ENCODE measurements at places on chromosomes 2 and 18.

DNA sequence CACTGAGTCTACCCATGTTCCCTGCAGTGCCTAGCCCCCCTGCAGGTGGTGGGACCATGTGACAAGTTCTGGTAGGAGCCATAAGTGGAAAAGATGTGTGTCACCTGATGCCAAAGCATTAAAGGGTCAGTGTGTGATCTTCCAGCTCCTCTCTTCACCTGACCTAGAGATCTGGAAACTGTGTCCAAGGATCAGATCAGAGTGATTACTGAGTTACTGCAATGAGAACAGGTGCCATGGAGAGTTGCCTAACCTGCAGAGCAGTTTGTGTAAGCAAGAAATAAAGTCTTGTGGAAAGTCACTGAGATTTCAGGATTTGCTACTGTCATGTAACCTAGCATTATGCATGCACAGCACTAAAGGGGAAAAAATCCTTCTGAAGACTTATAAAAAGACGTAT, 90.6 kb downstream of the ACVR1C start:
- no peak for DNase-seq

- no peak for DNase-seq
Measured at GRCh38 chr2:219542931-219543595, 546 bp downstream of the CHPF start.

DNA sequence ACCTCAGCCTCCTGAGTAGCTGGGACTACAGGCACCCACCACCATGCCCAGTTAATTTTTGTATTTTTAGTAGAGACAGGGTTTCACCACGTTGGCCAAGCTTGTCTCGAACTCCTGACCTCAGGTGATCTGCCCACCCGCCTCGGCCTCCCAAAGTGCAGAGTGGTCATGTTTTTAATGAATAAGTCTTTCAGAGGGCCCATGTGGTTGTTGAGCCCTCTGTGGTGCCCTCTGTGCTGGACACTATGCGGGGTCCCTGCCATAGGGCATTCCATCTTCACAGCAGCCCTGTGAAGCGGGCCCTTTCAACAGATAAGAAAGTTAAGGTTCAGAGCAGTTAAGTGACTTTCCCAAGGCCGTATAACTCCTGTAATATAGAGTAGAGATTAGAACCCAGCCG, 25.9 kb downstream of the MYO7B start:
- DNase-seq = no peak

GRCh38 chr2:139918982-139919381, 1138.8 kb upstream of the NXPH2 start:
- no peak for DNase-seq

GRCh38 chr2:33796511-33796910, 197.4 kb upstream of the FAM98A start:
- DNase-seq = no peak

DNA sequence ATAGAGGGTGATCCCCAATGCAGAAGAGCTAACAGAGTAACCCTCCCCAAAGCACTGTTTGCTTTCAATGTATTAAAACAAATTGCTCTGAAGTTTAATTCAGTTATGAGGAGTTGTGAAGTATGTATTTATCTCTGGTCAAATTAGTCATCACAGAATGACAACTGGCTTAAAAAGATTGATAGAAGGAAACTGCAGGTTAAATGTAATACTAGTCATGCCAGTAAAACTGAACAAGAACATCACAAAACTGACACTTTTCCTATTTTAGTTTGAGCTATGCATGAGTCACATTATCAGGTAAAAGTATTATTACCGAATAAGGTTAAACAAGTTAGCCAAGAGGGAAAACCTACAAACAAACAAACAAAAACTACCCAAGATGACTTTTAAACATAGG, 99.0 kb upstream of the ACVR1C start:
- DNase-seq = no peak

- no peak for DNase-seq
Measured at GRCh38 chr2:71069376-71069775, 928 bp downstream of the NAGK start.

DNA sequence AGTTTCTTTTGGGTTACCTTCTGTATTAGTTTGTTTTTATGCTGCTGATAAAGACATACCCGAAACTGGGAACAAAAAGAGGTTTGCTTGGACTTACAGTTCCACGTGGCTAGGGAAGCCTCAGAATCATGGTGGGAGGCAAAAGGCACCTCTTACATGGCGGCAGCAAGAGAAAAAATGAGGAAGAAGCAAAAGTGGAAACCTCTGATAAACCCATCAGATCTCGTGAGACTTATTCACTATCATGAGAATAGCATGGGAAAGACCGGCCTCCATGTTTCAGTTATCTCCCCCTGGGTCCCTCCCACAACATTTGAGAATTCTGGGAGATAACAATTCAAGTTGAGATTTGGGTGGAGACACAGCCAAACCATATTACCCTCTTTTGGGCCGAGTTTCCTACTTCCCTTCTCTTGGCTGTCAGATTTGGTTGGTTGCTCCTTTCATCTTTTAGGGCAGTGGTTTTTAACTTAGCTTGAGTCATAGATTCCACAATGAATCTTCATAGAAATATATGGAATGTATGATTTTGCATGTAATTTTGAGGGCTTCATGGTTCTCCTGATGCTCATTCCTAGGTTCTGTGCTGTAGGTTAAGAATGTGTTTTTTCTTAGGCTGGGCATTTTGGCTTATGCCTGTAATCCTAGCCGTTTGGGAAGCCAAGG, 44.2 kb downstream of the CEP192 start:
- DNase-seq = no peak

DNA sequence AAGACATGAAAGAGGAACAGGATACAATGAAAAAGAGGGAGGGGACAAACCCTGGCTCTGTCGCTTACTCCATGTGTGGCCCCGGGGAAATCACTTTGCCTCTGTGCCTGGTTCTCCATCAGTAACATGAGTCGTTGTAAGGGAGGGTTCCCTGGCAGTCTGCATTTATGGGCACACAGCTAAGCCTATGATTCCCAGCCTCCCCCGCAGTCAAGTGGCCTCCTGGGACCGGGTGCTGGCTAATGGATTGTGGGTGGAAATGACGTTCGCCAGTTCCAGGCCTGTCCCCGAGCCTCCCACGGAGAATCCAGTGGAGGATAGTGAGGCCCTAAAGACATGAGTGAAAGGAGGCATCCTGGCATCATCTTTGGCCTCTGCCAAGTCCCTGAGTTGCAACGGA, 42.7 kb downstream of the SFXN5 start:
- DNase-seq = no peak

- no peak for DNase-seq
Measured at GRCh38 chr2:219514836-219515235, 554 bp downstream of the ASIC4 start.

DNA sequence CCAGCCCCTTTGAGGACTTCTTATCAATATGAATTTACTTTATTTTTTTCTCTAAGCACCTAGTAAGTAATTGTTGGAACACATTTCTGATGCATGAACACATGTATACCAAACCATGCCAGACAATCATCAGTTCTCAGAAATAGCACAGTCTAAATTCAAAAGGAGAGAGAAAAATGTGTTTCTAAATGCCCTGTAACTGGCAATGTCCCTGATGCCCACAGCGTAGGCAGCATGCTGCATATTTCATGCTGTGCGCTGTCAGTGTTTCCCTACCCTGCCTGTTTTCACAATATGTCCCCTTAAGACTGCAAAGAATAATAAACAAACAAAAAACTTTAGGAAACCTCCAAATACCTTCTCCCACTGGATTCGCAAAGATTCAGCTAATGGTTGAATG, 881.0 kb upstream of the CHAC2 start:
- DNase-seq = no peak

All from omental fat pad (tissue), 4 donors.